GM23248 (cell line): ENCODE measurements at places on chromosomes 11 and 22. TPM values are rescaled to one million over a fixed set of nuclear protein-coding genes. Genes with fewer than 3 reads are reported as not detected.

GRCh38 chr11:72301486-72301885 is 57.5 kb upstream of the PHOX2A start:
- DNase-seq, result no peak

- DNase-seq, result no peak
Measured at GRCh38 chr11:113332023-113332422, 17.6 kb downstream of the TTC12 start.

GRCh38 chr11:71976551-71976950 is 22.2 kb upstream of the IL18BP start:
- no peak for DNase-seq

Gene ZNF215
- 3.5 and 4.9 TPM in 2 replicates for total RNA-seq

Gene CTSF
- total RNA-seq, result 67.7 and 72.6 TPM in 2 replicates

Gene MAPK8IP1
- 8.1 and 9.5 TPM in 2 replicates for total RNA-seq

- no peak for DNase-seq
Measured at GRCh38 chr22:24319451-24319850, 48.8 kb downstream of the SPECC1L start.

- DNase-seq, result no peak
Measured at GRCh38 chr11:131483877-131484276, 113.5 kb downstream of the NTM start.
